ENCODE measurements at places on chromosomes 2 and 18. TPM values are rescaled to one million over a fixed set of nuclear protein-coding genes. Genes with fewer than 3 reads are reported as not detected.
A peak's percentile ranks its signal among the peaks of the same experiment; 100 is the strongest.

GRCh38 chr2:235928751-235929370 is 239.3 kb downstream of the GBX2 start:
- no peak for DNase-seq

DNA sequence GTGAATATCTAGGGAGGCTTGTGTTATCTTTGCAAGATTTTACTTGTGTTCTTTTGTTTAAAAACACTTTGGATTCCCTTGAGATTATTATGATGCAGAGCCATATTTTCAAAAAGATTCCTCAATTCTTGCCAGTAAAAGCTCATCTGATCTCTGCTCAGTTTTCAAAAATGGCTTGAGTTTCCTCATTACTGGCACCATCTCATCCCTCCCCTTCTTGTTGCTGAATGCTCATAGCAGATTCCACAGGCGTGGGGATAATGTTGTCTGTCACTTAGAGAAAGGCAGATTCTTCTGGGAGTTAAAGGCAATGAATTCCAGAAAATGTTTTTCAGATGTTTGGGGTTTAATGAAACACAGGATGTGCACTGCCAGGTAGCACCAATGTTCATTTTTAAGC is 170.4 kb upstream of the TANK start:
- DNase-seq: no peak

- DNase-seq: no peak
These were observed 35.2 kb downstream of the PTMA start for GRCh38 chr2:231743376-231744116.

DNA sequence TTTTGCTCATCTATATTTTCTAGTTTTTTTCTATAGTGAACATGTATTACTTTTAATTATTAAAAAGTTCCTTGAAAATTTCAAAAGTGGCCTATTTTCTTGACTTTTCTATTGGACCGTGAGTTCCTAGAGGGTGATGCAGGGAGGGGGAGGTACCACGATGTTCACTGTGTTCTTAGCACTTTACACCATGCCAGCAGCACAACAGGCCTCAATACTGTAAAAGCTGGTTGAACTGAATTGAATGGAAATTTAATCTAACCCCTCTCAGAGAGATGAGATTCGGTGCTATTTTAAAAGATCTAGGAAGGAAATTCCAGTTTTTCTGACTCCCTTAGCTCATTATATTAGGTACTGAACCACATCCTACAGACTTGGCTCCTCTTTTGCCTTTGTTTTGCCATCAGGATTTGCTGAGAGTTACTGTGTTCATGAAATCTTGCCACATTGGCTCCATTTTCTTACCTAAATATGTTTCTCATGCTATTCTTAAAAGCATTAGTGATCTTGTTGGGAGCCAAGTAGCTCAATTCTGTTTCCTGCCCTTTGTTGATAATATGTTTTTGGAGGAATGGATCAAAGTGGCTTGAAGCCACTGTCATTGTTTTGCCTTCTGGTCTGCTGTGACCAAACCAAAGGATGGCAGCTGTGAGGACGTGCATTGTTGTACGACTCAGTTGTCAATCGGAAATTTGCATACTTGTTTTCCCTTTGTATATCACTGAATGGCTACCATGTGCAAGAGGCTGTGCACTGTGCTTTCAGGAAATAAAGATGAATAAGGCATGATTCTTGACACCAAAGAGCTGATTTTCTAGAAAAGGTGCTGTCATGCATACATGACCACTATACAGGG is 25.3 kb downstream of the MYO1B start:
- DNase-seq: no peak

- DNase-seq: no peak
These were observed 2.9 kb upstream of the CASP8 start for GRCh38 chr2:201257381-201257955.

- no peak for DNase-seq
These were observed 28.4 kb downstream of the FBXO48 start for GRCh38 chr2:68438455-68439303.

Gene DRC1
- 0.21 TPM for total RNA-seq

GRCh38 chr18:31603315-31603714 is 11.6 kb downstream of the TTR start:
- no peak for DNase-seq

DNA sequence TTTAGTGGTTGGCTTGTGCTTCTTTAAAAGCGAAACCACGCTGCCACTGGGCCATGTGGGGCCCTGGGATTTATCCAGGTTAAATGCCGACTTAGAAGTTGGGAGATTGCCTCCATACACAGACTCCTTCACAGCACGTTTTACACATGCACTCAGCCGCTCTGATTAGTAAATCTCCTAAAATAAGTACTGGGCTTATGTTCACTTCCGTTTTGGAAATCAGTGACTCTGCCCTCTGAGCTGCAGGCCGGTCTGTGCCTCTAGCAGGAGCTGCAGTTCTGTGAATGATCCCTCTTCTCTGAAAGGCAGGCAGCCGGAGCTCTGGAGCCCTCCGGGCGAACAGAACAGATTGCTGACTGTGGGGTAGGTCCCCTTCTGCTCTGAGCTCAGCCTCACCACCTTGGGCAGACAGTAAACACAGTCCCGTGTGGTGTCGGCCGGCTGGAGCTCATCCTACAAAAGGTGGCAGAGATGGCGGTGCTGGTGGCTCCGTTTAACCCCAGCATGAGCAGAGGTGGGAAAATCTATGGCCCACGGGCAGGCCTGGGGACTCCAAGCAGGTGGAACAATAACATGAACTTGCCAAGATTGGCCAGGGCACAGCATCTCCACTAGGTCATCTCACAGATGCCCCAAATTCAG is 9.8 kb upstream of the RAB17 start:
- peak; percentile 53 for DNase-seq

Gene ASTL
- not detected for total RNA-seq

Gene RBM43
- 6.5 TPM for total RNA-seq

DNA sequence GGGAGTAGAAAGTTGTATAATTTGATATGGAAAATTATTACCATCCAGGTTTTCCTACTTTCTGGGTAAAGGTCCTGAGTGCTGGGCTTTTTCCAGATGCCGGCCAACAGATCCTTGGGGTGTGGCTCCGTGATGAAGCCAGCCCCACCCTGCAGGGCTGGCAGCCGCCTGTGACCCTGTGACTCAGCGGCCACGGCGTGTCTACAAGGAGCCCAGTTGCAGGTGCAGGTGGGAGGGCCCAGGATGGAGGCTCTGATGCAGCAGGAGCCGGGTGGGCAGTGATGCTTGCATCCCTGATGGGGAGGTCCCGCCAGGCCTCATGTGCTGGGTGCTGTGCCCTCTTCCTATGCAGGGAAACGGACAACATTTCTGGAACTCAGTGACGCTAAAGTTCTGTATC is 96.0 kb upstream of the ALKAL2 start:
- DNase-seq: no peak

- DNase-seq: no peak
These were observed 200.9 kb upstream of the DTNA start for GRCh38 chr18:34509163-34509562.

- no peak for DNase-seq
These were observed 64.7 kb downstream of the LYPD6B start for GRCh38 chr2:149103081-149103620.

All from endothelial cell of umbilical vein (primary cell).